ENCODE measurements at places on chromosomes 1 and 21. TPM values are rescaled to one million over a fixed set of nuclear protein-coding genes. Genes with fewer than 3 reads are reported as not detected.

DNA sequence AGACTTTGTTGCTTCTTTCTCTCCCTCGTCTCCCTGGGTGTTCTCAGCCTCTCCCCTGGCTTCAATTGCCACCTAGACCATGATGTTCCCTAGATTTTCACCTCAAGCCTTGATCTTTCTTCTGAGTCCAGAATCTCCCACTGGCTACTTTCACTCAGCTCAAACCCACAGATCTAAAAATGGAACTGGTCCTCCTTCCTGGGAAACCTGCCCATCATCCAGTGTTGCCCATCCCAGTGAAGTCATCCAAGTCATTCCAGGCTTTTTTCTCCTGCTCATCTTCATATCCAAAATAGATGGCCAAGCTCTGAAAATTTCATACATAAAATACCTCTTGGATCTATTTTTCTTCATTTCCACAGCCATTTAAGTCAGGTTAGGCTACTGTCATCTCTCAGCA is 347.4 kb downstream of the KCNH1 start:
- ATAC-seq: no peak

The S100A7 gene
- total RNA-seq: 5,647 TPM

DNA sequence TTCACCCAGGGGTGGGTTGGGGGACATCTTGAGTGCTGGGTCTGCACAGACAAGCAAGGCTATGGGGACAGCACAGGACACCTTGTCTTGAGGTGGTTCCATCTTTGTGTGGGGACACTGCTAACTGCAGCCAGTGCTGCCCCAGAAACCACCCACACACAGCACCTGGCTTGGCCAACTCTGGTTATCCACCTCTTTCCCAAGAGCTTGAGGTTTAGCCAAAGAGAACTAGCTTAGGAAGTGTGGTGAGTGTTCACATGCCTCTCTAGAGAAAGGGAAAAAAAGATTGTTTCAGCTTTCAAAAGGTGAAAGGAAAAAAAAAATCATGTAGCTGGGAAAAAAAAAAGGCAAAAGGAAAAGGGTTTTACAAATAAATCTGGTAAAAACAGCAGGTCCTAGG is 32.4 kb downstream of the BCAR3 start:
- ATAC-seq: no peak

The RGSL1 gene
- total RNA-seq: not detected

DNA sequence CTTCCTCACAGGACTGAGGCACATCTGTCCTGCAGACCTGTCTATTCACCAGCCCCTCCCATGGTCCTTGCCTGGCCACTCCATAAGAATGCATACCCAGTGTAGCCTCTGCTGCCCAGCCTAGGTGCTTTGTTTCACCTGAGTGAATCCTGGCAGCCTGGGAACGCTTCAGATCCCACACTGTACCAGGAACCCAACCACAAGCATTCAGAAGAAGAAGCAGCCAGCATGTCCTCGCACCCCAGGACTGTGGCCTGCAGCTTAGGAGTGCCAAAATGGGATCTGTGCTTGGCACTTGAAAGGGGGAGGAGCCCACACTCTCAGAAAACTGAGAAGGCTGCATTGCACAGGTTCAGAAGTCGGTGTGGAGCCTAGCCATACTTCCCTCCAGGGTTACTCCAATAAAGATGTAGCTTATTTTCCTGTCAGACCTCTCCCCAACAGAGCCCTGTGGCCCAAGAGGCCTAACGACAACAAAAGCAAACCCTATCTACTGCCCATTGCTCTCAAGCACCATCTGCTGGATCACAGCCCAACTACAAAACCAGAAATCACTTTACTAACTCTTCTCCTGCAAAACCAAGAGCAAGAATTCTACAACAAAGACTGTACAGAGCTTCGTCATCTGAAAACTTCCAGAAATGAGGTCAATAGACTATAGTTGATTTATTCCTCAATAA is 923.1 kb upstream of the NEGR1 start:
- no peak for ATAC-seq

The NHLH1 gene
- 0.08 TPM for total RNA-seq

DNA sequence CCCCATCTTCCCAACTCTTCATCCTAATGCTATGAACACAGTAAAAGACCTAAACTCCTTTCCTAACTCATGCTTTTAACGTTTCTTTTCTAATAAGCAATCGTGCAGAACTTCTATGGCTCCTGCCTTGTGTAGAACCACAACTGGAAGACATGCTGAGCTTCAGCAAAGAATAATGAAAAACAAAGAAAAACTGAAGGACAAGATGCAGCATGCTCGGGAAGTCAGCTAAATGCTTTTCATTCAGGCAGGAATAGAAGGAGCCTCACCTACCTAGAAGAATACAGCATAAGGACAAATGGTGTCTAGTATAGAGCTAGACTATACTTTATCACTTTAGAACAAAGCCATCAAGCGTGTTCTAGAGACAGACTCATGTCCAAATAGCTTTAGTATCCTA is 45.9 kb downstream of the LUZP1 start:
- ATAC-seq: peak; percentile 64

The ILF2 gene
- total RNA-seq: 131 TPM

The PERM1 gene
- not detected for total RNA-seq

GRCh38 chr1:203183828-203184227 is 2.7 kb downstream of the CHI3L1 start:
- no peak for ATAC-seq

Data from esophagus mucosa (tissue), 1 donor.